H1 (cell line): ENCODE measurements at places on chromosomes 3 and 15. TPM values are rescaled to one million over a fixed set of nuclear protein-coding genes. Genes with fewer than 3 reads are reported as not detected.

Gene NR2C2
- total RNA-seq: 43.1 and 44.4 TPM in 2 replicates

Gene OCA2
- 0.20 and 0.57 TPM in 2 replicates for total RNA-seq

Gene SLC6A6
- total RNA-seq: 140 and 144 TPM in 2 replicates

Gene OR5H14
- not detected in 2 replicates for total RNA-seq

DNA sequence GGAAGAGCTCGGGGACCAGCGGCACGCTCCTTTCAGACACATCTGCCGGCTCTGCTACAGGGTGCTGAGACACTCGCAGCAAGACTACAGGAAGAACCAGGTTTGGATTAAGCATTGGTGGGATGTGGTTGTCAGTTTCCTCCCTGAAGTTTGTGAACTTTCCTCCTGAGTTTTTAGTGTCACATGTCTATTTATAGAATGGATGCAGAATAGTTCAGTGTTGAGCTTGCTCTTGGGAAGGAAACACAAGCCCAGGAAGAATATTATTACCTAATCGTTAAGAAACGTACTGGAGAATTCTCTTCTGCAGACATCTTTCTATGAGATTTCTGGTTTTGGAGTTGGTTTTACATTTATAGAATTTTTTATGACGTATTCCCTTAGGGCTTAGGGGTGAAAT, 172.0 kb downstream of the ITPR1 start:
- H3K4me1 ChIP-seq: no peaks in the 10 kb centered on the region
- no peaks in the 10 kb centered on the region for H3K27me3 ChIP-seq
- no peaks in the 10 kb centered on the region for H3K36me3 ChIP-seq
- H3K27ac ChIP-seq: no peak overlapping the region
- no peak for DNase-seq

DNA sequence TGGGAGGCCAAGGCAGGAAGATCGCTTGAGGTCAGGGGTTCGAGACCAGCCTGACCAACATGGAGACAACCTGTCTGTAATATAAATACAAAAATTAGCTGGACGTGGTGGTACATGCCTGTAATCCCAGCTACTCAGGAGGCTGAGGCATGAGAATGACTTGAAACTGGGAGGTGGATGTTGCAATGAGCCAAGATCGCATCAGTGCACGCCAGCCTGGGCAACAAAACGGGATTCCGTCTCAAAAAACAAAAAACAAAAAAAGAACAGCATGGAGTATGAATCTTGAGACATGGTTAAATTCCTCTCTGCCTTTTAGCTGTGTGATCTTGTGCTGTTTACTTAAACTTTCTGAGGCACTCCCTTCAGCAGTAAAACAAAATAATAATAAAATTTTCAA, 244.9 kb downstream of the FGF12 start:
- H3K36me3 ChIP-seq: no peaks in the 10 kb centered on the region
- no peaks in the 10 kb centered on the region for H3K4me1 ChIP-seq
- no peaks in the 10 kb centered on the region for H3K27me3 ChIP-seq
- no peak for DNase-seq
- H3K27ac ChIP-seq: no peak overlapping the region

DNA sequence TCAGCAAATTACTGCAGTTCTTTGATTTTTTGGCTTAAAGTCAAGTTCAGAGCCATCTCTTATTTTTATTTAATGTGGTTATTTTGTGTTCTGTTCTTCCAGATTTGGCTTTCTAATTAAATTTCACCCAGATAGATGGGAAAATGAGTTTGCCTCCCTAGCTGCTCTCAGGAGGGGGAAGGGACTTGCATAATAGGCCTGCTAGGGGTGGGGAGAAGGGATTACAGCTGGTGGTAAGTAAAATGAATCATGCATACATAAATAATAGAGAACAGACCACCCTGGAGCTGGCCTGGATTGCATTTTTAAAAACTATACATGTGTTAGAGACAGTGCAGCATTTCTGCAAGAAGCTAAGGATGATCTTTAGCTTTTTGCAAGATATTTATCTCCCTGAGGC, 3.9 kb upstream of the PXYLP1 start:
- H3K27ac ChIP-seq: no peak overlapping the region
- peaks cover 9% of the 10 kb centered on the region; the same call in 1 of the 2 replicates for H3K27me3 ChIP-seq
- no peak overlapping the region for H3K4me3 ChIP-seq

GRCh38 chr3:46712191-46713049, 5.2 kb downstream of the PRSS50 start:
- H3K4me3 ChIP-seq: no peak overlapping the region
- no peak overlapping the region for H3K27ac ChIP-seq
- DNase-seq: no peak
- no peaks in the 10 kb centered on the region for H3K36me3 ChIP-seq
- no peaks in the 10 kb centered on the region for H3K4me1 ChIP-seq

DNA sequence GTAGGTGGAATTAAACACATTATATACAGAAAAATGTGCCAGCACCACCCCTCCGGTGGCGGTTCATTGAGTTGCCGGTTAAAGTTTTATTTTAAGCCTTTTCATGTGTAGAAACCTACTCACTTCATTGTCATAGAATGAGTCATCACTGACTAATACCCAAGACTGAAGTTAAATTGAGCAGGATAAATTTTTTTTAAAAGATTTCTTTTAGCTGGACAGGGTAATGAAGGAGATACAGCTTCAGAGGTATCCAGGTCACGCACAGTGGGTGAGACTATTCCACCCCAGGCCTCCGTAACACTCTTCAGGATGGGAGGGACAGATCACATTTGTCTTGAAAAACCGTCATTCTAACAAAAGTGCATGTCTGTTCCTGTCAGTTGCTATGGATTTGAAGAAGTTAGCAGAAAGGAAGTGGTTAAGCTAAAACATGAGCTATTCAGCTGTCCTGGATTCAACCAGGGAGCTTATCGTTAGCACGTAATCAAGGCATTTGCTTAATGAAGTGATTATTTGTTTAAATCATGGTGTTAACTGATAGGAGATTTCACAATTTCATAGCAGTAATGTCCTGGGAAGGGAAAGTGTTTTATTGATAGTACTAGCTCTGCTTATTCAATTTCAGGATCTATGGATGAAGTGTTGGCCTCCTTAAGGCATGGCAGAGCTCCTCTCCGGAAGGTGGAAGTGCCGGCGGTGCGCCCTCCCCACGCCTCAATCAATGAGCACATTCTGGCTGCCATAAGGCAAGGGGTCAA, 23.4 kb downstream of the WHAMM start:
- no peaks in the 10 kb centered on the region; the same call in 1 of the 2 replicates for H3K36me3 ChIP-seq
- H3K27me3 ChIP-seq: no peaks in the 10 kb centered on the region
- H3K4me3 ChIP-seq: no peak overlapping the region
- H3K27ac ChIP-seq: no peak overlapping the region; the same call in 1 of the 2 replicates

- no peak for DNase-seq
- no peaks in the 10 kb centered on the region for H3K27me3 ChIP-seq
- H3K4me3 ChIP-seq: peak overlapping the region; percentile 98
- no peaks in the 10 kb centered on the region for H3K4me1 ChIP-seq
Measured at GRCh38 chr3:53346922-53347260, 452 bp downstream of the DCP1A start.

DNA sequence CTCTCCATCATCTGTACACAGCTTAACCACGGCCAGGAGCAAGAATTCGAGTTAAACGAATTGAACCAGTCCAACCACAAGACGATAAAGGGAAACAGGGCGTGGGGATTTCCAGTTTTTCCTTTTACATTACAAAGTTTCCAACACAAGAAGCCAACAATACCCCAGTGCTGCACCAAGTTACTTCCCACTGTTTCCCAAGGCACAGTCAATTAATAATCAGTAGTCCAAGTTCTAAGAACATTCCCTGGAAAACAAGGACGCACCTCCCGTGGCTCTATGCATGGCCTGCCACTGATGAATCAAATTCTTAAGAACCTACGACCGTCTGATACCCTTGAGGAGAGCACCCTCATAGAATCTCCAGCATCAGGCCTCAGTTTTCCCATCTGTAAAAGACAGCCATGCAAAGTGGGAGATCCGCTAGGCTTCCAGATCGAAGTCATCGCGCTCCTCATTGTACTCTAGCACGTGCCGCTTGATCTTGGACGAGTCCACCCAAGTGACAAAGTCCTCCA, 774 bp downstream of the IMP3 start:
- H3K36me3 ChIP-seq: no peaks in the 10 kb centered on the region
- H3K27me3 ChIP-seq: no peaks in the 10 kb centered on the region
- peaks cover 2% of the 10 kb centered on the region for H3K4me1 ChIP-seq
- DNase-seq: no peak
- peak overlapping the region; percentile 94 for H3K27ac ChIP-seq

GRCh38 chr3:60246361-60246760, 1004.9 kb downstream of the FHIT start:
- H3K27ac ChIP-seq: no peak overlapping the region
- no peaks in the 10 kb centered on the region for H3K36me3 ChIP-seq
- no peaks in the 10 kb centered on the region for H3K4me1 ChIP-seq
- H3K4me3 ChIP-seq: no peak overlapping the region

DNA sequence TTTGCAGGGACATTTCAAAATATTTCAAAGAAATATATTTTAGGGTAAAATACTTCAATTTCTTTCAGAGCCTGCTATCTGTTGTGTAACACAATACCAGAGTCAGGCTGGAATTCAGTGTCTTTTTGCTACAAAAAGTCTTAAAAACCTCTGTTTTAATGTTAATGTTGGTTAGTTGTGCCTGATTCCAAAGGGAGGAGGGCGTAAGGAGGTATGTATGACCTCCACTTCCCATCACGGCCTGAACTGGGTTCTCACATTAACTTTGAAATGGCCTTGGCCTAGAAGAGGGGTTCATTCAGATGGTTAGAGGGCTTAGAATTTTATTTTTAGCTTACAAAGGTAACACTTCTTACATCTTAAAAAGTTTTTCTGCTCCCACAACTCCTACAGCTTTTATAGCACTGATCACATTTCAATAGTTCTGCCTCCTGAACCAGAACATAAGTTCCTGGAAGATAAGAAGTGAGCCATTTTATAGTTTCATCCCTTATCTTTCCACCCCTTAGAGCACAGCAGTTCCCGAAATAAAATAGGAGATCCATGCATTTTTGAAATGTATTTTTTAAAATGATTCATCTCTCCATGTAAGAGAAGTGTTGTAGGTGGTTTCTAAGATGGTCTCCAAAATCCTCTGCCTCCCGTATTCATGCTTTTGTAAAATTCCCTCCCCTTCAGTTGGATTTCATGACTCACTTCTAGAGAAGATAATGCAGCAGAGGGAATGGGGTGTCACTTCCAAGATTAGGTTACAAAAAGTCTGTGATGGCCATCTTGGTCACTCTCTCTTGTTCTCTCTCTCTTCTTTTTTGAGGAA, 543.1 kb upstream of the NECTIN3 start:
- H3K27me3 ChIP-seq: no peaks in the 10 kb centered on the region
- H3K4me1 ChIP-seq: no peaks in the 10 kb centered on the region
- H3K4me3 ChIP-seq: no peak overlapping the region
- no peak for DNase-seq
- no peak overlapping the region for H3K27ac ChIP-seq
- no peaks in the 10 kb centered on the region for H3K36me3 ChIP-seq

GRCh38 chr3:46695177-46695961, 1.9 kb upstream of the ALS2CL start:
- peaks cover 16% of the 10 kb centered on the region for H3K27me3 ChIP-seq
- peaks cover 24% of the 10 kb centered on the region for H3K4me1 ChIP-seq
- no peak overlapping the region for H3K27ac ChIP-seq
- peak; percentile 78 for DNase-seq
- no peak overlapping the region for H3K4me3 ChIP-seq

DNA sequence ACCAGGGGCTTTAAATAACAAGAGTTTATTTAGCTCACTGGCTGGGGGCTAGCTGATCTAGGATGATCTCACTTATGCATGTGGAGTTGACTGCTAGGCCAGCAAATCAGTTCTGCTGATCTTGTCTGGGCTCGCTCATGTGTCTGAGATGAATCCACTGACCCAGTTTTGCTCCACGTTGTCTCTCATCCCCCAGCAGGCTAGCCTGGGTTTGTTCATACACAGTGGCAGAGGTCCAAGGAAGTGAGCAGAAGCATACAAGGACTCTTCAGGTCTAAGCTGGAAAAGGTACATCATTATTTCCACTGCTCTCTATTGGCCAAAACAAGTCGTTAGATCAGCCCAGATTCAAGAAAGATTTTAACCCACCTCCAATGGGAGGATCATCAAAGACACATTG, 238.0 kb downstream of the PLCL2 start:
- H3K27me3 ChIP-seq: no peaks in the 10 kb centered on the region
- H3K4me1 ChIP-seq: no peaks in the 10 kb centered on the region
- H3K36me3 ChIP-seq: no peaks in the 10 kb centered on the region

DNA sequence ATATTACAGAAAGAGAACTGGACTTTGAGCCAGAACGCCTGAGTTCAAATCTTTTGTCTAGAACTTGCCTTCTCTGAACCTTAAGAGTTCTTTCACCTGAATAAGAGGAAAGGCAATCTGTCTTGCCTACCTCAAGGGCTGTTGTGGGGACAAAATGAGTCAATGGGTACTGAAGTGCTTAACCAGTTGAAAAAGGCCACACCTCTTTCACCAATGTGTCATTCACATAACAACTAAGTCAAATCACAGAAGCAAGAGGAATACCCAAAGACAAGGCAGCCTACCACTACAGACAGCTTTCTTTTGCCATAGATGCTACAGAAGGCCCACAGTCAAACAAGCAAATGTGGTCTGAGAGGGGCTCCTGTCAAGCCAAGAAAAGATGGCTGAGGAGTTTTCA, 39.7 kb downstream of the NBEAL2 start:
- H3K4me3 ChIP-seq: no peak overlapping the region
- H3K4me1 ChIP-seq: peaks cover 2% of the 10 kb centered on the region
- H3K27me3 ChIP-seq: no peaks in the 10 kb centered on the region
- no peak overlapping the region for H3K27ac ChIP-seq

DNA sequence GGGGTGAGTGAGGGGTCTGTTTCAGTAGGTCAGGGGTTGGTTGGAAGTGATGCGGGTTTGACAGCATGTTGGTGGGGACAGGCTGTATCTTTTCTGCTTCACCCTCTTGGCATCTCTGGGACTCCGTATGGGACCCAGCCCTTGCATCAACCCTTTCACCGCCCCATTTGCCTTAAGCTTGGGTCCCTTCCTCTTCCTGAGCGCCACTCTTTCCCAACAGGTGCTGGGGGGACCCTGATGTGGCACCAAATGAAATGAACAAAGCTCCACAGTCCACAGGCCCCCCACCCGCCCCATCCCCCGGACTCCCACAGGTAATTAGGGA, 1.1 kb downstream of the EIF4G1 start:
- no peak for DNase-seq
- H3K27ac ChIP-seq: peak overlapping the region; percentile 82
- peaks cover 27% of the 10 kb centered on the region for H3K36me3 ChIP-seq
- H3K4me3 ChIP-seq: peak overlapping the region; percentile 96
- H3K27me3 ChIP-seq: no peaks in the 10 kb centered on the region

DNA sequence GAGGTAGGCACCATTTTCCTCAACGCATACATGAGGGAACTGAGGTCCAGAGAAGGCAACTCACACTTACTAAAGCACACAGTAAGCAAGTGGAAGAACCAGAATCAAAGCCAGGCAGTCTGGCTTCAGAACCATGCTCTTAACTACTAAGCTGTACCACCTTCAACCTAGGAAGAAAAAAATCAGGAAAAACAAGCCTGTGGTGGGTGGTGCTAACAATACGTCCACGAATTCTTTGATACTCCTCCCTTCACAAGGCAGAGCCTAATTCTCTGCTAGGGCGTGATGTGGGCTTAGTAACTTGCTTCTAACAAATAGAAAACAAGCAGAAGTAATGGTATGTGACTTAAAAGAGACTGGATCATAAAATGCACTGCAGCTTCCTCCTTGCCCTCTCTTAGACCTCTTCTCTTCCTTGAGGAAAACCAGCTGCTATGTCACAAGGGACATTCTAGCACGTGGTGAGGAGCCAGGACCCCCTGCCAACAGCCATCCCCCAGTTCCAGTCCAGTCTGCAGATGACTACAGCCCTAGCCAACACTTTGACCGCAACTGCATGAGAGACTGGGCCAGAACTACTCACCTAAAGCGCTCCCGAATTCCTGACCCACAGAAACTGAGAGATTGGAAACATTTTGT, 36.9 kb downstream of the HACD2 start:
- no peaks in the 10 kb centered on the region for H3K27me3 ChIP-seq
- H3K4me1 ChIP-seq: no peaks in the 10 kb centered on the region
- H3K36me3 ChIP-seq: no peaks in the 10 kb centered on the region; the same call in 1 of the 2 replicates
- H3K27ac ChIP-seq: no peak overlapping the region
- DNase-seq: no peak
